ENCODE measurements at places on chromosomes 1 and 21.
A peak's percentile ranks its signal among the peaks of the same experiment; 100 is the strongest.

DNA sequence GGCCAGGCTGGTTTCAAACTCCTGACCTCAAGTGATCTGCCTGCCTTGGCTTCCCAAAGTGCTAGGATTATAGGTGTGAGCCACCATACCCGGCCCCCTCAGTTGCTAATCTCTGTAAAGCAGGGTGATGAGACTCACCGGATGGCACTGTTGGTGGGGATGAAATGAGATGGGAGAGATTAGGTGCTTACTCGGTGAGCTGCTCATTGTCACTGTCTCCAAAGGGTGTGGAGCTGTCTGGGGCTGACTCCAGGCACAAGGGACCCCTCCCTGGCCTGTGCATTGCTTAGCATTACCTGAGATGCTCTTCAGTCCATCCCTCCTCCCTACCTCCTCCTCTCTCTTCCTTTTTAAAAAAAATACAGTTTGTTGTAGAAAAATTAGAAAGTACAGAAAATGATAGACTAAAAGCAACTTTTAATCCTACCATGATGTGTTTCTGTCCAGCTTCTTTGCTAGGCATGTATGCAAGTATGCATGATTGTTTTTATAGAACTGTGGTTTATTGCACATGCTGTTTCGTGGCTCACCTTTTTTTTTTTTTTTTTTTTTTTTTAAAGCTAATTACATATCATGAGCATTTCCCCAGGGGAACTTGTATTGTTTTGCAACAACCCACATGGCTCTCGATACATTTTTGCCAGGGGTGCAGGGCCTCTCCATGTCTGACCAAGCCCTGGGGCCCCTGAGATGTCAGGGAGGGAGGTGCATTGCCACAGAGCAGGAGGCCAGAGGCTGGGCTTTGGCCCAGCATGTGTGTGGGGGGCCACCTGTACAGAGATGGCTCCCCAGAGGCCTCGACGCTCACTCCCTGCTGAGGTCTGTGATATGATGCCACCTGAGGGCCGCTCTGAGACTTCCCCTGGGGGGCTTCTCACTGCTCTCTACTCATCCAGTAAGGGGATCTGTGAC, 55.4 kb downstream of the ARHGEF10L start:
- no peak for DNase-seq

DNA sequence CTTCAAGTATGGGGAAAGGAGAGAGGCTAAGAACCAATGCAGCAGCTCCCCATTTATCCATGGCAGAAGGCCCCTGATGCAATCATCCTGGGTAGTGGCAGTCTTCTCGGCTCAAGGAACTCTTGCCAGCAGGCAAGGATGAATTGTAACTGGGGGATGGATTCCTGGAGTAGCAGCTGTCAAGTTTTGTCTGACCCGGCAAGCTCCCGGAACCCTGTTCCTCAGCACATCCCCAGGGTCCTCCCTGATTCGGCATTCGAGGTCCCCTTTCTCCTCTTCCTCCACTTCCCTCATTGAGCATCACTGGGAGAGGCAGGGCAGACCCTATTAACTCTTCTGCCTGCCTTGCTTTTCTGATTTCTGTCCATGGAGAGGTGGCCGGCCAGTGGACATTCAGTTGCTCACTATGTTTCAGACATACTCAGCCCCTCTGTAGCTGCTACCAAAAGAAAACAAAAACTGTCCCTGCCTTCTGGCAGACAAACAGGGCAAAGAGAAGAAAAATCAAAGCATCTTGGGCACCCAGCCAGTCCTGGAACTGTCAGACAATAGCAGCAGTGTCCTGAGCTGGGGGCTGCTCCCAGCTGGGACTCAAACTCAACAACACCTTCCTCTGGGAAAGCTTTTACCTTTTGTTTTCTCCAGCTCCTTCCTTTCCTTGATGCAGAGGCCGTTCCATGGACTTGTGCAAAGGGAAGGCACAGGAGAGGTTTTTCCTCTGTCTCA, 5.6 kb upstream of the PTCH2 start:
- DNase-seq = no peak

DNA sequence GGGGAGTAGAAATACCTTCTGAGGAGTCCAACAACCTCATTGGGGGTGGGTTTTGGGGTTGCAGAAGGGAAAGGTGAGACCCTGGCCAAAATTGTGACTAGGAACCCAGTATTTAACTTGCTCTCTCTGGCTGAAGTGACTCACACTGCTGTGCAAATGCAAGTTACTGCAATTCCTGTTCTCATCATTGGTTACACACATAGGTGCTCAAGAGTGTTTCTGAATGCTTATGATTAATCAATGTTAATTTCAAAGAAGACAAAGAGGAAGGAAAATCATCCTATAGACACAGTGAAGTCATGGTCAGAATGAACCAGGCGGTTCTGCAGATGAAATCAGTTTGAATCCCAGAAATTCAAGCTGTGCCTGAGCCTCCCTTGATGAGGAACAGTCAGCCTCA, 3.1 kb downstream of the ASCL5 start:
- no peak for DNase-seq

- no peak for DNase-seq
These were observed 18.7 kb upstream of the WARS2 start for GRCh38 chr1:119159111-119159510.

- DNase-seq = no peak
These were observed 81.8 kb upstream of the CD34 start for GRCh38 chr1:207992677-207993236.

- DNase-seq = no peak
These were observed 66.8 kb downstream of the PHACTR4 start for GRCh38 chr1:28436211-28436769.

DNA sequence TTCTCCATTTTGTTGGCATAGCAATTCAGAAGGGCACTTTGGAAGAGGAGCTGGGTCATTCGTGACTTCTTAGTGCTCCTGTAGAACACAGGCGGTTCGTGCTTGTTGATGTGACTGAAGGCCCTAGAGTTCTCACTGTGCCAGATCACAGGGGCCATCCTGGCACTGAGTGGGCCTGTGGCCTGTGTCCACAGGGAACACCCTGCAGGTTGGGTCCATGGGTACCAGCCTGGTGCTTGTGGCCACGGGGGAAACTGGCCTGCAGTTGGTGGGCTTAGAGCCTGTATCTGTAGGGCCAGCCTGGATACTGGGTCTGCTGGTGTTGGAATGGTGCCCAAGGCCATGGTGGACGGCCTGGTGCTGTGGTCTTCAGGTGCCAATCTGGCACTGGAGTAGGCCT, 9.2 kb downstream of the OR2G3 start:
- DNase-seq = no peak

GRCh38 chr21:36004441-36004840, 55.9 kb downstream of the SETD4 start:
- DNase-seq = no peak

DNA sequence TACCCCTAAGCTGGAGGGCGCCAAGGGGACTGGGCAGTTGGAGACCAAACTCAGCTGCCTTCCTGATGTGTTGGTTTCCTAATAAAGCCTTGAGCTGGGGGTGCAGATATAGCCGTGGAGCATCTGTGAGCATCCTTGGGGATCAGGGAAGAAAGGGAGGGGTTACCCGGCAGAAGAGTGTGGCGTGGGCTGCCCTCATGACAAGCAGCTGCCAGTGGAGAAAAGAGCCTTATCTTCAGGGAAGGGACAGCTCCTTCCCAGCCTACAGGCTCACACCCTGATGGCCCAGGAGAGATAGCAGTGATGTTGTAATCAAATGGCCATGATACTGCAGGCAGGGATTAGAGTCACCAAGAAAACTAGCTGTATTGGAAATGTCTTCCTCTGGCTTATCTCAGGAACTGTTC, 10.8 kb upstream of the NFASC start:
- DNase-seq = peak; percentile 43

DNA sequence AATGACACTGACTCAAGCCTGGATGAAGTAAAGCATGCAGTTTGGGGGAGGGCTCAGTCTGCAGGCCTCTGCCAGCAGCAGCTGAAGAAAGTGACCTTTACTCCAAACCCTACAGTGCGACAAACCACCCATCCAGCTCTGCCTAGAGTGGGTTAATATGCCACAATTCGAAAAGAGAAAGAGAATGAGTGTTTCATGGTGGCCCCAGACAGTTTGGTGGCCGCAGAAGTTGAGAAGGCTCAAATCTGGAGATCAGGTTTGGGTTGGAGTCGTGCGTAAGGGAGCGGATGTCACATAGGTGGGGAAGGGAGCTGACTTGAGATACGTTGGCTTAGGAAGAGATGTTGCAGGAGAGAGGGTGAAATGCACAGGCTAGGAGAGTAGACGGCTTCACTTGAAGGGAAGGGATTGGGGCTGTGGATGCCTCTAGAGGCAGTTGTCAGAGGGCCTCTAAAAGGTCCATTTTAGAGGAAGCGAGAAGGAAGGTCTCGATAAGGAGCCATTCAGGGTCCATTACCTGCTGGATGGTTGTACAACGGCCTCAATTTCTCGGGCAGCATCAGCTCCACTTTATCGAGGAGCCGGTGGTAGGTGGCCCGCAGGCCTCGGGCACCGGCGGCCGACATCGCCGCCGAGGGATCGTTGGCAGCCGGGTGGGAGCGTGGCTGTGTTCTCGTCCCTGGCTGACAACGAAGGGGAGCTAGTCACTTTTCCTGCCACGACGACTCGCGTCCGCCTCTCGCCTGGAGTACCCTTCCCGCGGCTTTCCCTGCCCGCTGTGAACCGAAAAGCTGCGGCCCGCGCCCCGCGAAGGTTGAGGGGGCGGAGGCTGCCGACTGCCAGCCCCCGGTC, 1.0 kb upstream of the DCAF6 start:
- peak; percentile 20 for DNase-seq

DNA sequence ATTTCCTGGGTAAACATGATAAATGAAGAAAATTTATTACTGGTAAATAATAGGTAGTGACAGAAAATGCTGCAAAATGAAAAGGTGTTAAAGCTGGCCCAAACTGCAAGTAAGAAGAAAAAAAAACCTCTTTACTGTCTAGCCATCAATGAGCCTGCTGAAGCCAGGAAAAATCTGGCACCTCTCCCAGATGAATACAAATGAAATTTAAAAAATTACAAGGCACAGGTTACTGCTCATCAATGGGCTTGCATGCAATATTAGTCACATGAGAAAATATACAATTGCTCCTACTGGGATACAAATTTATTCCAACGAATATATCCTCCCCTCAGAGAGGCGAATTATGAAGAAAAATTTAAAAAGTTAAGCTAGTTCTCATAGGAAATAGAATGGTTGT, 1422.5 kb downstream of the KCNT2 start:
- DNase-seq = no peak

DNA sequence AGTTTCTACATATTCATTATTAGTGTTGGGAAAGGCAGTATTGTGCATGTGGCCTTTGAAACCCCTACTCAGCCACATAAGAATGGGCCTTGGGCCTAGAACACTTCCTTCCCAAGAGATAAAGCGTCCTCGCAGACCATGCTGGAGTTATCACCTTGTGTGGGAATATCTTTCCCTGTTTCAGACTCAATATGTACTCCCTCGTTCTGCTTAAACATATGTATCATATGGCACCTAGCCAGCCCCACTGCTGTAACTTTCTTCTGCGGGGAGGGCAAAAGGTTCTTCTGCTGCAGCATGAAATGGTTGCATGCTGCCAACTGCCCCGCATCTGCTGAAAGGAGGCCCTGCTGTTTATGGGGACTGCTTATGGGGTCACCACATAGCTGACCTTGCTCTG, 92.0 kb downstream of the CRB1 start:
- no peak for DNase-seq

DNA sequence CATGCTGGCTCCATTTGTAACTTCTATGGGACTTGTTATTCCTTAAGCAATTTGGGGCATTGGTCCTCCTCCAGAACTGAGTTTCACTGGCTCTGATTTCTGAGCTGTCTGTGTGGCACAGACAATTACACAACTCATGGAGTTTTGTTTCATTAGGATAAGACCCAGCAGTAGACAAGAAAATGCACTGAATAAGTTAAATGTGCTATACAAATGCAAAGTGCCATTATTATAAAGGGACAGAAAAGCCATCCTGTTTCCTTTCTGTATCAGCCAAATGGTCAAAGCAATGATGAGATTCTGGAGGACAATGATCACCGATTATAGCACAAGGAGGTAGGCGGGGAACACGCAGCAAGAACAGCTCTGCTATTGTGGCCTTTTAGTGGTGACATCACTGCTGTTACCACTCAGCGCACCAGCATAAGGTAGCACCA, 81.9 kb downstream of the CNIH3 start:
- DNase-seq = no peak

- DNase-seq = no peak
These were observed 6.6 kb upstream of the RNU1-2 start for GRCh38 chr1:16888860-16889816.

GRCh38 chr1:110242062-110242461, 31.9 kb downstream of the KCNC4 start:
- no peak for DNase-seq

GRCh38 chr1:30661311-30661710, 62.1 kb downstream of the MATN1 start:
- DNase-seq = no peak

- no peak for DNase-seq
These were observed 17.6 kb downstream of the NOS1AP start for GRCh38 chr1:162087111-162087510.

- DNase-seq = no peak
These were observed 10.0 kb downstream of the ITLN1 start for GRCh38 chr1:160874935-160875334.

- no peak for DNase-seq
These were observed 80.1 kb upstream of the KCNK2 start for GRCh38 chr1:215002471-215002870.

DNA sequence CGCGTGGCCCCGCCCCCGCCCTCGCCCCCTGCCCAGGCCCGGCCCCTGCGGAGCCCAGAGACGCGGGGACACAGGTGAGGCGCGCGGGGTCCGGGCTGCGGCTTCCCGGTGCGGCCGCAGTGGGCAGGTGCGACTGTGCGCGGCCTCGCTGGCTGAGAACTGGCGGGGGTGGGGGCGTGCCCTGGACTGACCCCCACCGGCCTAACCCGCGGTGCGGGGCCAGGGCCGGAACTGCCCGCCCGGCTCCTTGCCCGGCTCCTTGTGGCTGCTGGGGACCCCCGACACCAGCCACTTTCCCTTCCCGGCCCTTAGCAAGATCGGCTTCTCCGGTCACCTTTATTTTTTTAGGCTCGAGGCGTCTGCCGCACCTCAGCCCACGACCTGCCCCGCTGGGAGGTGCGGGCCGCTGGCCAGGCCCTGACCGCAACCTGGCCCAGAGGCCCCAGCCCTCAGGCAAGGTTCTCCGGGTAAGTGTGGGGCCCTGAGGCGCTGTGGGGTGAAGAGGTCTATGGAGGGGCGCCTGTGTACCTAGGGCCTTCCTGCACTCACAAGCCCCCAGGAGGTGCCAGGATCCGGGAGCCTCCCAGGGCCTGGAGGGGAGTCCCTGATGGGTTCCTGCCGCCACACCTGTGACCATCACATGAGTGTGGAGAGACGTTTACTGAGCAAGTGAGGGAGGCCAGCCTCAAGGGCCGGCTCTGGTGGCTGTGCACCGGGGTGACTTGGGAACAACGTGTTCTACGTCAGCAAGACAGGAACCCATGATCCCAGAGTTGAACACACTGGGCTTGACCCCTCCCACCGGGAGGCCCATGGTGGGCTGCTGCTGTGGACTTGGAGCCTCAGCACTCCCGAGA, at the start of gene SMIM1:
Gene SMIM1, plus strand, starts transcription at position 35 of the 857 bp plus-strand sequence. CDS start 2,625 bp downstream, outside the sequence.
- no peak for DNase-seq

Data from BE2C (cell line).